Thymus (tissue), 14 donors: ENCODE measurements at places on chromosomes 13 and 19. TPM values are rescaled to one million over a fixed set of nuclear protein-coding genes. Genes with fewer than 3 reads are reported as not detected.

DNA sequence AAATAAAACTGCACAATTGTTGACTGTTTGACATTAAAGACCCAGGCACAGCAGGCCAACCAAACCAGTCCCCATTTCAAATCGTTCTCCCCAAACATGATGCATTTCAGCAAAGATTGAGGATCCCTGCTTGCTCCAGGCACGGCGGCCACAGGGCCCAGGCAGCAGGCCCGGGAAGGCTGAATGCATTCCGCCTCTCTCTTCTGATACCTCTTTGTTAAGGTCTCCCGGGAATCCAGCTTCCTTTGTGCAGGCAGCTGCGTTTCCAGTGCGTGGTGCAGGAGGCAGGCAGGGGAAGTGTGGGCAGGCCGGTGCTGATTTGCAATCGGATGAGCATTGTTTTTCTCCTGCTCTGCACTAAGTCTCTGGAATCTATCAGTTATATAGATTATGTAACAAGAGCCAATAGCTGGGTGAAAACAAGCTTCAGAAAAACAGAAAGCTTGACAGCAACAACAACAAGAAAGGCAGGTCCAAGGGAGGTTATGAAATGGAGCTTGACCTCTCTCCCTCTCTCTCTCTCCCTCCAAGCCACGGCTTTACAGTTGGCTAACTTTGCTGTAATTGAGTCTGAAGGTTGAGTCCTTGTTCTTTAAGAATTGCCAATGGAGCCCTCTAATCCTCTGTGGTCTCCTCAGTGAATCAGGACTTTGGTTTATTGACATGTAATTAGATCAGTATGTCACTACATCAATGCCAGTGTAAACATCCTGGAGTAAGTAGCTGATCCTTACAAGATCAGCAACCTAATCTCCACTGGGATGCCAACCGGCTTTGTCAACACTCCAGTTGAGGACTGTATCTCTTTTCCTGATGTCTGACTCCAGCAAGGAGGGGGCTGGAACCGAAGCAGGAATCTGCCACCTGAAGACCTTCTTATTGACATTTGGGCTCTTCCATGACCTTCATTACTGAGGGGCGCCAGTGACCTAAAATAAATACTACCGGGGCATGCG lies 338.0 kb downstream of the TEX29 start:
- no peak overlapping the region for H3K27ac ChIP-seq
- no peak for DNase-seq
- no peaks in the 10 kb centered on the region for H3K4me1 ChIP-seq
- no peak overlapping the region for H3K4me3 ChIP-seq

Gene ZNF888
- 5.7 TPM for total RNA-seq

Gene ZNF558
- 20.4 TPM for total RNA-seq

- H3K36me3 ChIP-seq, result no peaks in the 10 kb centered on the region
- H3K4me1 ChIP-seq, result no peaks in the 10 kb centered on the region
- no peak overlapping the region for H3K4me3 ChIP-seq
These were observed 57.0 kb downstream of the ERCC5 start for GRCh38 chr13:102902789-102903347.

Gene GRIN3B
- under 0.01 TPM for total RNA-seq

DNA sequence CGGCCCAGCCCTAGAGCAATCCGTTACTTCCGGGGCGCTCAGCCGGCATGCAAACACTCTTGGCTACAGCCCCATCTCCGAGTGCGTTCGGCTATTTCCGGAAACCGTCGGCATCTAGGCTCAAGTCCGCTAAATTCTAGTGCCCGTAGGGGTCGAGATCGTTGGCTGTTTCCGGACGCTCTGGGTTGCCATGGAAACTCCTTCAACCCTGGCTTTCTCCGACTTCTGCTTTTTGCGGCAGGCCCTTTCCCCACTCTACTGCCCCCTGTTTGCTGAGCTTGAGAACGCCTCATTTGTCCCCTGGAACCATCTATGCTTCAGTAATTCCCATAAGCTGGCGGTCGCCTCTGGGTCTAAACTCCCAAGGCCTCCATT lies 534 bp upstream of the PIK3R2 start:
- H3K4me1 ChIP-seq, result peaks cover 13% of the 10 kb centered on the region
- peak overlapping the region; percentile 99 for H3K27ac ChIP-seq
- peaks cover 15% of the 10 kb centered on the region for H3K36me3 ChIP-seq
- H3K4me3 ChIP-seq, result peak overlapping the region; percentile 79

DNA sequence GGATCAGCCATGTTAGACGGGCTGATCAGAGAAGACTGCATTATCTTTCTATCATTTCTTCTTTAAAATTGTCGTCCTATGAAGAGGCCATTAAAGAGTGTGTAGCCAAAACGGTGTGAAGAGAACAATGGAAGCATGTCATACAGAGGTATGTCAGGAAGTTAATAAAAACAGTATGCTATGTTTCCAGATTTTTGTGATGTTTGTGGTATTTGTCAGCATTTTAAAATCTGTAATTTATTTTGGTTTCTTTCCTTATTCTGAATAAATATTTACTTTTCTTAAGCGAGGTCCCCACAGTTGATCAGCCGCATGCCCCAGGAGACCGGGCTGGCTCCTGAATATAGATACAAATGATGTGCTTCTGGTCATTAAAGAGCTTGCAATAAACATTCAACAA lies 142.9 kb upstream of the SERP2 start:
- DNase-seq, result no peak
- no peaks in the 10 kb centered on the region for H3K27me3 ChIP-seq
- H3K27ac ChIP-seq, result no peak overlapping the region

Gene SUPT5H
- 39.0 TPM for total RNA-seq

- peaks cover 19% of the 10 kb centered on the region for H3K4me1 ChIP-seq
- peaks cover 90% of the 10 kb centered on the region for H3K27me3 ChIP-seq
- H3K27ac ChIP-seq, result no peak overlapping the region
- no peak for DNase-seq
- no peaks in the 10 kb centered on the region for H3K36me3 ChIP-seq
These were observed 3.1 kb downstream of the ZIC2 start for GRCh38 chr13:99984461-99985240.

- H3K27ac ChIP-seq, result no peak overlapping the region
- H3K4me1 ChIP-seq, result no peaks in the 10 kb centered on the region
- no peak for DNase-seq
- no peak overlapping the region for H3K4me3 ChIP-seq
- no peaks in the 10 kb centered on the region for H3K27me3 ChIP-seq
These were observed 2.5 kb upstream of the LILRB4 start for GRCh38 chr19:54660306-54660705.

GRCh38 chr13:79548902-79549301 lies 67.9 kb downstream of the NDFIP2 start:
- H3K4me1 ChIP-seq, result no peaks in the 10 kb centered on the region
- H3K27ac ChIP-seq, result no peak overlapping the region
- H3K4me3 ChIP-seq, result no peak overlapping the region
- no peaks in the 10 kb centered on the region for H3K36me3 ChIP-seq
- no peaks in the 10 kb centered on the region for H3K27me3 ChIP-seq

DNA sequence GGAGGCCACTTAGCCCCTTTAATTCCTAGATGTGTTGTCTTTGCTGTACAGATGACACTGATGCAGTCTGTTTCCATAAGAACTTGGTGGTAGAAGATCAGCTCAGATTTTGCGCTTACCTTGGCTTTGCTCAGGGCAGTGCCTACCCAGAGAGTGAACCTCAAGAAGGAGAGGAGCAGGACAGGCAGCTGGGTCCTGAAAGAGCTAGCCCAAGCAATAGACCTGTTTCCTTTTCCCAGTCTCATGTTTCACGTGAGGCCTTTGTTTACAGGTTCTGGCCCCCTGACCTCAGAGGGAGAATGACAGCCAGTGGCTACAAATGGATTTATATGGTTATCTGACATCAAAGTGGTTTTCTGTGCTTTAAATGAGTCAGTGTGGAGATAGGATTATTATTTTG lies 40.1 kb downstream of the METTL21C start:
- H3K4me1 ChIP-seq, result no peaks in the 10 kb centered on the region
- no peak overlapping the region for H3K27ac ChIP-seq
- no peaks in the 10 kb centered on the region for H3K27me3 ChIP-seq
- no peak for DNase-seq
- H3K4me3 ChIP-seq, result no peak overlapping the region

DNA sequence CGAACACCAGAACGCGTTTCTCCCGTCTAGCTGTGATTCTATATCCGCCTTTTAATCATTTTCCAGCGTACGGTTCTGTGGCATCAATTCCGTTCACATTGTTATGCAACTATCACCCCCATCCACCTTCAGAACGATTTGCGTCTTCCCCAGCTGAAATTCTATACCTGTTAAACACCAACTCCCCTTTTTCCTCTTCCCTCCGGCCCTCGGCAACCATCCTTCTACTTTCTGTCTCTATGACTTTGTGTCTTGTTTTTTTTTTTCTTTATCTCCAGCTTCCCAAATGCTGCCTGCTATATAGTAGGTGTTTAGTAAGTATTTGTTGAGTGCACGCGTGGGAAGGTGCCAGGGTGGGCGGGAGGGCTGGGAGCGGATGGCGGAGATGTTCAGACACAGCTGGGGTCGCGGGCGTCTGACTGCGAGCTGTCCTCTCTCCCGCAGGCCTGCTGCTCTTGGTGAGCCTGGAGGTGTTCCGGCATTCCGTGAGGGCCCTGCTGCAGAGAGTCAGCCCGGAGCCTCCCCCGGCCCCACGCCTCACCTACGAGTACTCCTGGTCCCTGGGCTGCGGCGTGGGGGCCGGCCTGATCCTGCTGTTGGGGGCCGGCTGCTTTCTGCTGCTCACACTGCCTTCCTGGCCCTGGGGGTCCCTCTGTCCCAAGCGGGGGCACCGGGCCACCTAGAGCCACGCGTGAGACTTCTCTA lies 20.2 kb downstream of the CACNG6 start:
- peaks cover 5% of the 10 kb centered on the region for H3K27me3 ChIP-seq
- no peak overlapping the region for H3K27ac ChIP-seq
- no peaks in the 10 kb centered on the region for H3K36me3 ChIP-seq
- no peak for DNase-seq
- no peak overlapping the region for H3K4me3 ChIP-seq

Gene PPP1R37
- 16.5 TPM for total RNA-seq

- H3K27ac ChIP-seq, result no peak overlapping the region
- H3K4me3 ChIP-seq, result no peak overlapping the region
- no peak for DNase-seq
- no peaks in the 10 kb centered on the region for H3K27me3 ChIP-seq
- H3K4me1 ChIP-seq, result no peaks in the 10 kb centered on the region
These were observed 932.3 kb downstream of the EFNB2 start for GRCh38 chr13:105602956-105603670.

GRCh38 chr19:45322744-45323281 lies at the start of gene CKM:
CKM (minus strand) TSS chr19:45322875; CDS start chr19:45319713, 3,162 bp downstream.
- DNase-seq, result no peak
- H3K36me3 ChIP-seq, result no peaks in the 10 kb centered on the region
- no peak within 1 kb of the TSS for H3K4me3 ChIP-seq
- H3K4me1 ChIP-seq, result peaks cover 35% of the 10 kb centered on the region
- no peak within 1 kb of the TSS for H3K27ac ChIP-seq

Gene ITGBL1
- total RNA-seq, result 0.38 TPM

DNA sequence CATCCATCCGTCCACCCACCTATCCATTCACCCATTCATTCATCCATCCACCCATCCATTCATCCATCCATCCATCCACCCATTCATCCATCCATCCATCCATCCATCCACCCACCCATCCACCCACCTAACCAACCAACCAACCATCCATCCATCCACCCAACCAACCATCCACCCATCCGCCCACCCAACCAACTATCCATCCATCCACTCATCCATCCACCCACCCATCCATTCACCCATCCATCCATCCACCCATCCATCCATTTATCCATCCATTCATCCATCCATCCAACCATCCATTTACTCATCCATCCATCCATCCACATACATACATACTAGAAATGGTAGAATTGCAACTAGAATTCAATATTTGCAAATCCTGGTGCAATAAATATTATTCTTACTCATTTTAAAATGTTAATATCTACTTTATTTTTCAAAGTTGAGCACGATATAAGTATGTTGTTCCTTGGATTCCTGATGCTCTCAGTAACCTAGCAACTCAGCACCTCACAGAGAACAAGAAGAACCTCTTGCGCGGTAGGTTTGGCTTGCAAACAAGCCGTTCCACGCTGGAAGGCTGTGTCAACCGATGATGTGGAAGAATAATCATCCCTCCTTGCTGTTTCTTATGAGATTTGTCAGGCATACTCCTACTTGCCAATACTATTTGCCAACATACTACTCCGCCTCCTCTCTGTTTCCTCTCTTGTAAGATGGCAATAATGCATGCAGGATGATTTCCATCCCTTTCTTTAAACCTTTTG lies 111.7 kb downstream of the GNG7 start:
- no peaks in the 10 kb centered on the region for H3K36me3 ChIP-seq
- peaks cover 21% of the 10 kb centered on the region for H3K27me3 ChIP-seq
- no peak for DNase-seq
- H3K4me3 ChIP-seq, result no peak overlapping the region
- H3K4me1 ChIP-seq, result no peaks in the 10 kb centered on the region
